ENCODE measurements at places on chromosomes 3 and 15.

GRCh38 chr15:80898040-80898439, 91.6 kb downstream of the MESD start:
- DNase-seq, result no peak

DNA sequence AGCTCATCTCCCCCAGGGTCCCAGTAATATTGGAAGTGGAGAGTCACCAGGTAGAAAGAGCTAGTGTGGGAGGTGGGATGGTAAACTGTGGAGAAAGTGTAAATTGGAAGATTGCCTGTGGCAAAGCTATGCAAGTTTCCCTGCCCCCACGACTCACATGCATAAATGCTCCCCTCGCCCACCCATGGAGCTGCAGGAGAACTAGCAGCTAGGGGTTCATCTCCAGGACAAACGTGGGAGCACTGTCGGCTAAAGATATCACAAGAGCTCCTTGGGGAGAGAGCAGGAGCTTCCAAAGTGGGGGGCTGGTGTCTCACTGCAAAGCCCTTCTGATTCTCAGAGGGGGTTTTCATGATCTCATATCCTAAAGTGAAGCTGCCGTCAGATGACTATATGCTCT, 91.4 kb upstream of the PLCL2 start:
- no peak for DNase-seq

GRCh38 chr15:80591471-80591870, 103.6 kb upstream of the ABHD17C start:
- no peak for DNase-seq

GRCh38 chr3:158935846-158936245, 134.0 kb downstream of the MFSD1 start:
- no peak for DNase-seq

- DNase-seq, result no peak
These were observed 974.4 kb upstream of the ALCAM start for GRCh38 chr3:104392327-104392726.

GRCh38 chr3:188832961-188833721, 338.6 kb upstream of the TPRG1 start:
- DNase-seq, result no peak
